ENCODE measurements at places on chromosomes 5 and 9.

GRCh38 chr9:4246969-4247368, 52.9 kb downstream of the GLIS3 start:
- no peak for DNase-seq

DNA sequence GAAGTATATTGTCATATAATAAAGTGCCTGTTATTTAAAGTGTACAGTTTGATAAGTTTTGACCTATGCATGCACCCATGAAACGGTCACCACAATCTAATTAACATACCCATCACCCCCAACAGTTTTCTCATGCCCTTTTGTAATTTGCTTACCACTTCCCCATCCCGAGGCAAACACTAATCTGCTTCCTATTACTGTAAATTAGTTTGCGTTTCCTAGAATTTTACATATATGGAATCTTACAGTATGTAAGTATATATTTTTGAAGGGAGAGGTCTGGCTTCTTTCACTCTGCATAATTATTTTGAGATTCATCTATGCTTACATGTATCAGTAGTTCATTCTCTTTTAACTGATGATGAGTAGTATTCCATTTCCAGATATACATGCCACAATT, 56.5 kb downstream of the AMBP start:
- no peak for DNase-seq

DNA sequence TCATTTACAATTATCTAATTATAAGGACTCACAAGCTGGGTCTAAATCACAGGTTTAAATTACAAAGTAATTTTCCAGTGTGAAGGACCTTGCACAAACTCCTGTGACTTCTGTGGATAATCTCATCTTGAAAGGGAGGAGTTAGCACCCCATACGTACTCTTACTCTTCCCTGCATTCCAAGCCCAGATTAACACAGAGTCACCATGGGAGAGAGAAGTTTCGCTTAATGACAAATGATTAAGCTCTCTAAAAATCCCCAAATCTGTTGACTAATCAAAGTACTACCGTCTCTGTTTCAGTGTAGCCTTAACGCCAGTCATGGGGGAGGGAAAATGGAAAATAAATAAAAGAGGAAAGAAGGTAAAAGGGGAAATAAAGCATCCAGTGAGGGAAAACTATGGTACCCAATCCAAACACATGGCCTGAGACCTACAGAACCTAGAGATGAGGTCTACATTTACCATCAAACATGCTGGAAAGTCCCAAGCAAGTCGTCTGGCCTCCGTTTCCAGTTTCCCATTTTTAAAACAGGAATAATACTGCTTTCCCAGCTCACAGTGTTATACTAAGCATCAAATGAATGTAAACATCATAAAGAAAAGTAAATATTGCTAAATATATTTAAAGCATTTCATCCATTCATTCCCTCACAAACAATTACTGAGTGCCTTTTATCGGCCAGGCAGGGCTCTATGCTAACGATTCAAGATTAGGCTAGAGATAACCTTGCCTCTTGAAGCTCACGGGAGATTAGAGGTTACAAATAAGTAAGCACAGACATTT, 63.2 kb downstream of the PCA3 start:
- DNase-seq, result no peak

DNA sequence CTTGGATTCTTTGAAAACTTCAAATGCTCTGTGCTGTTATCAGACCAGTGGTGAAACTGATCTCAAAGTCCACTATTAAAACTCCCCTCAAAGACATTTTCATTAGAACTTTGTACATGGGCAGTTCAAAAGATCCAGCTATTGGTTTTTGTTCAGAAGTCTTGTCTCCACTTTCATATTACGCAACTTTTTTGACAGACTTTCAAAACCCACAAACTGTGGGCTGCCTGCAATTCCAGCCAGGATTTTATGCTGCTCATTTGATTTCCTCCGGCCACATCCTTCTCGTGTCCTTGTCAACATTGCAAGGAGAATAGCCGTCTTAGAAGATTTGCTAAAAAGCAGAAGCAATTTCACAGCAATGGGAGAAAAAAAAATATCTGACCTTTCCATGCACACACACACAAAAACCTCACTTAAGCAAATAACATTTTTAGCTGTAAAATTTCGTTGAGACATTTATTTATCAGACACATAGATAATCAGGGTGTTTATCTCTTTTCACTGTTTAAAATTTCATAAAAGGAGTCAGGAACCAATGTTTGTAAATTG, 1990.5 kb downstream of the MAT2B start:
- no peak for DNase-seq

DNA sequence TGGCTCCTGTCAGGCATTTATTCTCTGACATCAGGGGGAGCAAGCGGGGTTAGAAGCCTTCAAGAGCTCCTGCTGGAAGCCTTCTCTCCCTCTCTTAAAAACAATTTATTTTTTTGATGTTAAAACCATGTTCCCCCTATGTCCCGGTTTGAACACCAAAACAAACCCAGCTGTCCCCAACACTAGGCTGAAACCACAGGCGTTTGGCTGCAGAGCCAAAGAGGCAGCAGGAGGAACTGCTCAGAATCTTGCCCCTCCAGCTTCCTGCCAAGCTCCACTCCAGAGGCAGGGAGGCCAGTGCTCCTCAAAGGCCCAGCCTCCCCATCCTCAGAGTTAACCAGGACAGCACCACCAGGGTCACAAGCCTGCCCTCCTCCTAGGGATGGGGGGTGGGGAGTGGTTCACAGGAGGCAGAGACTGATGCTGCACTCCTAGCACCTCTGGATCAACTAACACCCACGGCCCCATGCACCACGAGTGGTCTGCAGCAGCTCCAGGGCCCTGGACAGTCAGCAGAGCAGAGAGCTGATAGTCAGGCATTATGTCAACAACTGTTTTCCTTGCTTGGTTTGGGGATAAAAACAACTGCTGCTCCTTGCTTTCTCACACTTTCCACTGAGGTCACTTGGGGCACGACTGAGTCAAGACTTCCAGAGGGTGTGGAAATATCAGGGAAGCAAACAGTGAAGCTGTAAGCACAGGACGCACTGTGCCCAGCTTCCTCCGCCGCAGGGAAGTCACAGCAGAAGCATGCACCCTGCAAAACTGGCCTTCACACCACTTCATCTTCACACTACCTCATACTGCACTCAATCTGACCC, 96.5 kb upstream of the ADRA1B start:
- no peak for DNase-seq

- DNase-seq, result no peak
These were observed 18.7 kb downstream of the GSN start for GRCh38 chr9:121286688-121286972.

DNA sequence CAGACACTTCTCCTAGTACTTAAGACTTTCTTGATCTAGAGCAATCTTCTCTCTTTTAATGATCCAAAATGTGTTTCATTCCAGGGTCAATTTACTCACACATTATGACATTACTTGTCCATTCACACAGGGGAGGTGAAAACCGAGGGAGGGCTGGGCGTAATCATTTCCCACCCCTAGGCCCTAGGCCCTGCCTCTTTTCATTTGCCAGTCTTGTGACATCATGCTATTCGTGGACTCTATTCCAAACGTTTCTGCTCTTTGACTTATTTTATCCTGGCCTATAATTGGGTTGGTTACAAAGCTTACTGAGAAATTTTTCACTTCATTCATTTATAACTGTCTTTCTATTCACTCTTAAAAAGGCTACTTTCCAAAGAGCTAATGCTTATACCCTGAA, 2.4 kb downstream of the DCAF12 start:
- no peak for DNase-seq

DNA sequence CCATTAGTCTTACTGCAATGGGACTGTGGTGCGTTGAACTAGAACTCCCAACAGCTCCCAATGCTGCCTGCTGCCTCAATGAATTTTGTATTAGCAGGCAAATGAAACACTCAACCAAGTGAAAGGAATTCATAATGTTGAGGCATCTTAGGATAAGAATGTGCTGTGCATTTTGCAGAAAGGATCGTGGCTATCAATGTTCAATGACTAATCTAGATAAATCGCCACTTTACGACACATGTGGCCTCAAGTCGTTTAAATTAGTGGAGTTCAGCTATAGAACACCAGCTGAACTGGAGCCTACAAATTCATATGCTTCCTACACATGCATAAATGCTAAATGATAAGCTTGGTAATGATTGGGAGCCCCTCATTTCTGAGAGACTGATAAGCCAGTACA, 318.4 kb downstream of the PSAT1 start:
- DNase-seq, result no peak

DNA sequence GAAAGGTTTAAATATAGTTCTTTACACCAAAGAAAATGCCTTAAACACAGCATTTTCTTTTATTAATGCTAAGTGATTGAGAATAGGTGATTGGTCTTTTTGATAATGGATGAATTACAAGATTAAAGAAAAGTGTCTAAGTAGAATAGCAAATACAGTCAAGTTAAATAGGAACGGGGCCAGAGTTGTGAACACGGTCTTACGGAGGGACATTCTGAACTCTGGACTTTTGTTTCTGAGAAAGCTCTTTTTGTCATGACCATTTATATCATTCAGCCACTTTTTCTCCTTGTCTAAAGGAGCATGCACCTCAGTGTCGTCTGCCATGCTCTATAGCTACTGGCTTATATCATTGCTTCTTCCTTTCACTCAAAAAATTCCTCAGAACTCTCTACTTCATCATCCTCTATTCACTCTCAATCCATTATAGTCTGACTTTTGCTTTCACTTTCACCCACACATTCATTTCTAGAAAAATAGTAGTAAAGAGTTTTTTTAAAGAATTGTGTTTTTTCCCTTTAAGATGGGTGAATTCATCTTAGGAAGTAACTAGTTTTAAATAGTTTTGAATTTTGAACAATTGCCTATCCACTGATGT, 263.0 kb upstream of the FBXL7 start:
- DNase-seq, result no peak

DNA sequence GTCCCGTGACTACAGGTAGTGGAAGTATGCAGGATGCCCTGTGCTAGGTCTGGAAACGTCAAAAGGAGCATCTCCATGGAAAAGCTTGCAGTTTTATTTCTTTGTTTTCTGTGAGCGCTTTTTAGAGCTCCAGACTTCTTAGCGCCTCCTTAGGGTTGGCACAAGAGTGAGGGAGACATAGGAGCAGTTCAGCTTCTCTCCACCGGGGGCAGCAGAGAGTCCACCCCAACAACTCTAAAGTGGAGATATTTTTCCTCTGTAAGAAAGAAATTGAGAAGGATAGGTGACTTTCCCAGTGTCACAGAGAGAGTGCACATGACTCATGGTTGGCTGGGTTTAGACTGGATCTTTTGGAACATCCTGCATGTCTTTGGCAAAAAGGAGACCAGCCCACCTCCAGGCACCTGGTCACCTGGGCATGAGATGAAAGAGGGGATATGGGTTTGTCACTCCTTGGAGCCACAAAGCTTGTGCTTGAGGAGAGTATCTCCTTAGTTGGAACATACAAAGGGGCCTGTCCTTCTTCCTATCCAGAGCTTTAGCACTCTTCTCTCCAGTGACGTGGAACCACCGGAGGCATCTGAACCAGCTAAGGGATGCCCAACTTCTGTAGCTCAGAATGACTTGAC, 637.7 kb downstream of the SEMA5A start:
- peak; percentile 15 for DNase-seq

DNA sequence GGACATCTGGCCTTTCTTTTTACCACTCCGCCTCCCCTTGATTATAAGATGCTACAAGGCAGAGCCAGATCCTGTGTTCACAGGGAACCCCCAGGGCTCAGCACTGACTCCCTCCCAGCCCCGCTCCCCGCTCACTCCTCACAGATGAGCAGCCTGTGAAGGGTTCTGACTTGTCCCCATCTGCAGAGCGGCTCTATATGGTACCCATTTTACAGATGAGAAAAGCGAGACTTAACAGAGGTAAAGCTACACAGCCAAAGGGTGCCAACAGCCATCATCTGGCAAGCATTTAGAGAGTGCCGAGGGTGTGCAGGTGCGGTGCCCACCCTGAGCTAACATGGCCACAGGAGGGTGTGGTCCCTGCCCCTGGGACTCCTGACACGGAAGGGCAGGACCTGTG, 18.8 kb downstream of the FIBCD1 start:
- DNase-seq, result no peak

DNA sequence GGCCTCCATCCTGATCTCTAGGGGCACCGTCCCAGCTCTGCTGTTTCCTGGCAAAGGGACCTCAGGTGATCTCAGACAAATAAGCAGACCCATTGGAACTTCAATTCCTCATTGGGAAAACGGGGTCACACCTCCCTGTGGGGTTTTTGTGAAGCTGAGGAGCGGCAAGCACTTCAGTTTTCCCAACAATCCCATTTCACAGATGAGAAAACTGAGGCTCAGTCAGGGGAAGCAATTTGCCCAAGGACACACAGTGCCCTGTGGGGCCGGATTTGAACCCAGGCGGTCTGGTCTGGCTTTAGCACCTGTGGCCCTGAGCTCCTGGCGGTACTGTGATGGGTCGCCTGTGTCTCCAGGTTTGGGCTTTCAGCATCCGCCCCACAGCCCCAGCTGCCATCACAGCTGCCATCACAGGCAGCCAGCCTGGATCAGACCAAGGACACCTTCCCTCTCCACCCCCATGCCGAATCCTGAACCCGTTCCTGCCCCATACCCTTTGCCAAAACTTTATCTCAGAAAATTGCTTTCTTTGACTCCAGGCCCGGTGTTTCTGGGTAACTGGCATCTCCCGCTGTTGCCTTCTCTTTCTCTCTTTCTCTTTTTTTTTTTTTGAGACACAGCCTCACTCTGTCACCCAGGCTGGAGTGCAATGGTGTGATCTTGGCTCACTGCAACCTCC, 26.4 kb downstream of the NCS1 start:
- DNase-seq, result no peak

DNA sequence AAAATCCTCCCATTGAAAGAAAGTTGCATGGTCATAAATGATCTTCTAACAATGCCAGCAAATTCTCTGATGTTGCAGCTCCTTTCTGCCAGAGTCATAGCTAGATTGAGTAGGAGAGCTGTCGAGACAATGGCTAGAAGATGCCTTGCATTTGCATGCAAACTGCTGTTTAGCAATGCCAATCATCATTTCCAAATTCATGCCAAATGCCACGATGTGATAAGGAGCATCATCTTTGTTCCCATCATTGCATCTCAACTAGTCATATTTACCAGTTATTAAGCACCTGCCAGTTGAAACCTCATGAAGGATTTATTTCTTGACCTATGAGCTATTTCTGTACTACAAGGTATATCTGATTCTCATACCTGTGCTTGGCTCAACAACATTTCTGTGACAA, 246.4 kb upstream of the PIK3R1 start:
- no peak for DNase-seq

- no peak for DNase-seq
These were observed 27.3 kb downstream of the CNTFR start for GRCh38 chr9:34562135-34562745.

DNA sequence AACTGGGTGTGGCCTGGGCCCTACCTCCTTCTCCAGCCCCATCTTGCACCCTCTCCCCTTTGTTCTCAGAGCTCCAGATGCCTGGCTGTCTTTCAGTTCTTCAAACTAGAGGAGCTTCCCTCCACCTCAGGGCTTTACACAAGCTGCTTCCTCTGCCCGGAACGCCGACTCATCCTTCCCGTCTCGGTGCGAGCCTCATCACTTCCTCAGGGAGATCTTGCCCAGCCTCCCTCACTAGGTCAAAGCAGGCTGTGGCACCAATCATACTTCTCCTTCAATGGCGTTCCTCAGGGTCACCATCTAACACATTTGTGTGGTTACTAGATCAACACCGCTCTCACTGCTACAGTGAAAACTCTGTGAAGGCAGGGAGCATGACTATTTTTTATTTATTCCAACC, 56.2 kb upstream of the ZSWIM6 start:
- DNase-seq, result no peak

- peak; percentile 21 for DNase-seq
These were observed 41.0 kb downstream of the ESM1 start for GRCh38 chr5:54944364-54944763.

Measured in Calu3 (cell line).